Left forelimb (tissue), 1 donor: ENCODE measurements at places on chromosomes 7 and 10.

GRCh38 chr10:66085906-66086305 lies 839.9 kb upstream of the LRRTM3 start:
- DNase-seq, result no peak

GRCh38 chr10:66575251-66575855 lies 350.5 kb upstream of the LRRTM3 start:
- DNase-seq, result no peak

DNA sequence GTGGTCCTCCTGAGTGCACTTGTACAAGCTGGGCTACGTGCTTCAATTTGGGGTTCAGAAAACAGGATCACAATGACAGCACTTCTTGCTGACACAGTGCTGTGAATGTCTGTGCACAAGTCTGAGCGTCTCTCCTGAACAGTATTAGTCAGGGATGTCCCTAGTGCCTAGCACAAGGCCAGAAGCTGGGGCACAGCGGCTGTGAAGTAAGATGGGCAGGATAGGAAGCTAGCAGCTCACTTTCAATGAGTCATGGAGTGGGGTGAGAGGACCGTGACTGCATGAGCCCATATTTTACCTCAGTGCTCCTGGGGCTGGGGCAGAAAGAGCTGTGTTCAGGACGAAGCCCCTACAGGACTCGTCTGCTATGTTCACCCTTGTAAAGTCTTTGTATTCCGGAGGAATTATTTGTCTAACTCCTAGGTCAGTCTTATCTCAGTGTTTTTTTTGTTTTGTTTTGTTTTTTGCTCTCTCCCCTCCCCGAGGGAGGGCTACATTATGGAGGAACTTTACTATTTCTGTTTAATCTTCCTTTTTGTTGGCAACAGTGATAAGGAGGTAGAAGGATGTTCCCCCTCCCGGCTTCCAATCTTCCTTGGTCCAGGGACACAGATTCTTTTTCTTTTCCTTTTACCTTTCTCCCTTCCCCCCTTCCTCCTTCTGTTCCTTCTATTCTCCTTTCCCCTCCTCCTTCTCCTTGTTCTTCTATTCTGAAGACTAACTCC lies 2.8 kb upstream of the LRMDA start:
- no peak for DNase-seq

DNA sequence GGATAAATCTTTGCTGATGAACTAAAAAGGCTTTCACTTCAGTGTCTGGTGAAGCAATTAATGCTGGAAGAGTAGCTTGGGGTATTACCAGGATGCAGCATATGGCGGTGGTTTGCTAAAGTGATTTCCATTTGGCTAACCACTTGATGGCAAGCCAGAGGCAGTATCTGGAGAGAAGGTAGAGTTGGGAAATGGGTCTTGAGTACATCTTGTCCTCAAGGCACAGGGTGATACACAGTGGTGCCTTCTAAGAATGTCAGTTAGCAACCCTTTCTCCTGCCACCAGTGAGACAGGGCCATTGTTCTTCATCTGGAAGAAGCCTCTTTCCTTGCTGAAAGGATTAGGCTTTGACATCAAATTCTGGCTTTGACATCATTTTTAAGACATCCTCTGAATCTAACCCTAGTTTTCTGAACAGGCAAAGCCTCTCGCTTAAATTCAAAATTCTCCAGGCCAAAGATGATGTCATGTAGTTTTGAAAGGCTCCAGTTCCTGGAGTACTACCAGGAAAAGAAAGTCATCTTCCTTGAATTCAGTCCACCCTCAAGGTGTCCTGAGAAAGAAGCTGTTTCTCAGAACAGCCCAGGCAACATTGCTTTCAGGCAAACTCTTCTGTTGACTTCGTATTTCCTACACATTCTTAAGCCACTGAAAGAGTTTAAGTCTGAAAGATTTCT lies 162.4 kb downstream of the ARID5B start:
- DNase-seq, result no peak

DNA sequence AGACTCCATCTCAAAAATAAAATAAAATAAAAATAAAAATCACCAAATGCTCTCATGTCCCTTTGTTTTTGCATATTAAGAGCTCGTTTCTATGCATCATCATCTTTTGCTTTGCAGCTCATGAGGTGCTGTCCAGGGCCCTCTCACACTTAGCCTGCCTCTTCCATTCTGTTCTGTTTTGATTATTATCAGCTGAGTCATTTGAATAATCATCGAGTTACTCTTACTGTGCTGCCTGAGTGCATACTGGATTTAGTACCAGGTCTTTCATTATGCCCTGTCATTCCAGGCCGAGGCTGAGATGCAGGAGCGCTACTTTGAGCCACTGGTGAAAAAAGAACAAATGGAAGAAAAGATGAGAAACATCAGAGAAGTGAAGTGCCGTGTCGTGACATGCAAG lies 33.0 kb downstream of the UCMA start:
- DNase-seq, result no peak

DNA sequence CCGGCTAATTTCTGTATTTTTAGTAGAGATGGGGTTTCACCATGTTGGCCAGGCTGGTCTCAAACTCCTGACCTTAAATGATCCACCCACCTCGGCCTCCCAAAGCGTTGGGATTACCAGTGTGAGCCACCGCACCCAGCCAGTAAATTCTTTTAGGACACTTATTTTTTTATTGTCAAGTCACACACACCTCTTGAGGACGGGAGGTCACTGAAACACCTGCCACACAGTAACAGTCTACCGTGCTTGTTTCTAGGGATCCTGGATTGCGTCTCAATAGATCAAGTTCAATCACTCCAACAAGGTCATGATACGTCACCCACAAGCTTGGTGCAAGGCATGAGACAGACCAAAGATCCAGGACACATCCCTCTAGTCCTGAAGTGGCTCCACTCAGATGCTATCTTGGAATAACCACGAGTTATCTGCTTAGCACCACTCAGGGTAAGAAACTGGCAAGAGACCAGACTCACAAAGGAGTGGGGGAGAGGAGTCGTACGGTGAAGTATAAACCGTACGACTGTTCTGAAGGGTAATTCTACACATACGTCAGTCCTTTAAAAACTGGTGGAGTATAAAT lies 58.9 kb upstream of the NCAPG2 start:
- no peak for DNase-seq
